ENCODE measurements at places on chromosomes 6 and 20. TPM values are rescaled to one million over a fixed set of nuclear protein-coding genes. Genes with fewer than 3 reads are reported as not detected.

IL17A gene
- 0.22 TPM for total RNA-seq

GUCA1A gene
- 0.21 TPM for total RNA-seq

HSPA1L gene
- total RNA-seq: 2.9 TPM

C20orf144 gene
- total RNA-seq: 0.23 TPM

SEMG1 gene
- total RNA-seq: not detected

GRM1 gene
- not detected for total RNA-seq

NRN1 gene
- 3.3 TPM for total RNA-seq

RPL7L1 gene
- 116 TPM for total RNA-seq

DNA sequence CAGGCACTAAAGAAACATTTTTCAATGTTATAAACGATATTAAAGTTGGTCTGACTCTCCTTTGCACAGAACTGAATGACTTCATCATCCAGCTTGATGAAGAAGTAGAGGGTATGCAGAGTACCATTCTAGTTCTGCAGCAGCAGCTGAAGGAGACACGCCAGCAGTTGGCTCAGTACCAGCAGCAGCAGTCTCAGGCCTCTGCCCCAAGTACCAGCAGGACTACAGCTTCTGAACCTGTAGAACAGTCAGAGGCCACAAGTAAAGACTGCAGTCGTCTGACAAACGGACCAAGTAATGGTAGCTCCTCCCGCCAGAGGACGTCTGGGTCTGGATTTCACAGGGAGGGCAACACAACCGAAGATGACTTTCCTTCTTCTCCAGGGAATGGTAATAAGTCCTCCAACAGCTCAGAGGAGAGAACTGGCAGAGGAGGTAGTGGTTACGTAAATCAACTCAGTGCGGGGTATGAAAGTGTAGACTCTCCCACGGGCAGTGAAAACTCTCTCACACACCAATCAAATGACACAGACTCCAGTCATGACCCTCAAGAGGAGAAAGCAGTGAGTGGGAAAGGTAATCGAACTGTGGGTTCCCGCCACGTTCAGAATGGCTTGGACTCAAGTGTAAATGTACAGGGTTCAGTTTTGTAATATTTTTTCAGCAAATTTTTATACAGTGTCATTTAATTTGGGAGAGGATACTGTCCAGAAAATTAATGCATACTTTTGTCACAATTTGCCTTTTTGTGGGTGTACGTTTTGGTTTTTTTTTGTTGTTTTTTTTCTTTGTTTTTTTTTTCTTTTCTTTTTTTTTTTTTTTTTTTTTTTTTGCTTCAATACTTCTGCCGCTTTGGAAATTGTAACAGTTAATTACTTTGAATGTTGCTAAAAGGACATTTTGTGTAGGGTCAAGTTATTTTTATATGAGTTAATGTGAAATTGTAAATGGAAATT lies 6.6 kb upstream of the ACAT2 start:
- peaks cover 38% of the 10 kb centered on the region for H3K36me3 ChIP-seq
- DNase-seq: no peak
- H3K4me3 ChIP-seq: no peak overlapping the region
- no peaks in the 10 kb centered on the region for H3K27me3 ChIP-seq
- peaks cover 33% of the 10 kb centered on the region for H3K4me1 ChIP-seq

- H3K27ac ChIP-seq: no peak overlapping the region
- H3K36me3 ChIP-seq: no peaks in the 10 kb centered on the region
- no peak for DNase-seq
- H3K4me3 ChIP-seq: no peak overlapping the region
Observed at GRCh38 chr6:168937054-168937453, 316.6 kb downstream of the THBS2 start.

- H3K4me1 ChIP-seq: no peaks in the 10 kb centered on the region
- peaks cover 8% of the 10 kb centered on the region for H3K36me3 ChIP-seq
- H3K4me3 ChIP-seq: no peak overlapping the region
- no peak for DNase-seq
- H3K27me3 ChIP-seq: peaks cover 12% of the 10 kb centered on the region
Observed at GRCh38 chr6:169022079-169022478, 231.6 kb downstream of the THBS2 start.

- no peaks in the 10 kb centered on the region for H3K4me1 ChIP-seq
- H3K27ac ChIP-seq: no peak overlapping the region
- no peak overlapping the region for H3K4me3 ChIP-seq
- H3K36me3 ChIP-seq: no peaks in the 10 kb centered on the region
Observed at GRCh38 chr20:11266571-11266970, 592.8 kb upstream of the JAG1 start.

DNA sequence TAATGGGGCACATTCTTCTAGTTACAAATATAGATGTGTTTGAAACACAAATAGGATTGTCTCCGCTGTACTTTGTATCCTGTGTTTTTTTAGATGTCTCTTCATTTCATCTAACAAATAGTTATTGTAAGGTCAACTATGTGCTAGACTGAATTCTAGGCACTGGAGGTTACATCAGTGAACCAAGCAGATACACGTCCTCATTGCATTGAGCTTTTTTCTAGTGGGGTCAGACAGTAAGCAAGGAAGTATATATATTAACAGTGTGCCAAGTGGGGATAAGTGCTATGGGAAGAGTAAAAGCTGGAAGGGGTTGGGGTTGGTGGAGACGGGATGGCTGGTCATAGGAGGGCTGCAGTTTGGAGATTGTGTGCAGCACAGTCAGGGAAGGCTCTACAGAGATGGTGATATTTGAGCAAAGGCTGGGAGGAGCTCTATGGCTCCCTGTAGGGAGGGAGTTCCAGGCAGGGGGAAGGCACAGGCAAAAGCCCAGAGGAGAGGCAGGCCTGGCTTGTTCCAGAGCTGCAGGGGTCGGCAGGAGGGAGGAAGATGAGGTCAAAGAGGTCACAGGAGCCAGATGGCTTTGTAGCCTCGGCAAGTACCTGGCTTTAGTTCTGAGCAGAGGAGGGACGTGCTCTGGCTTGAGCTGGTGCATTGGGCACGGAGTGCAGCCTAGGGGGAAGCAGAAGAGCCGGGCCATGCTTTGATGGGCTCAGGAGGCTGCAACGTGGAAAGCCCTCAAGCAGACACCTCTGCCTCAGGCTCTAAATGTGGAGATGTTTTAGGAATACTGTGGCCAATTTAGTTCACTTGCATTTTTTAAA lies 152.3 kb downstream of the ZDHHC14 start:
- peaks cover 35% of the 10 kb centered on the region for H3K4me1 ChIP-seq
- no peaks in the 10 kb centered on the region for H3K36me3 ChIP-seq
- no peak for DNase-seq
- peaks cover 13% of the 10 kb centered on the region for H3K27me3 ChIP-seq
- H3K27ac ChIP-seq: no peak overlapping the region

DNA sequence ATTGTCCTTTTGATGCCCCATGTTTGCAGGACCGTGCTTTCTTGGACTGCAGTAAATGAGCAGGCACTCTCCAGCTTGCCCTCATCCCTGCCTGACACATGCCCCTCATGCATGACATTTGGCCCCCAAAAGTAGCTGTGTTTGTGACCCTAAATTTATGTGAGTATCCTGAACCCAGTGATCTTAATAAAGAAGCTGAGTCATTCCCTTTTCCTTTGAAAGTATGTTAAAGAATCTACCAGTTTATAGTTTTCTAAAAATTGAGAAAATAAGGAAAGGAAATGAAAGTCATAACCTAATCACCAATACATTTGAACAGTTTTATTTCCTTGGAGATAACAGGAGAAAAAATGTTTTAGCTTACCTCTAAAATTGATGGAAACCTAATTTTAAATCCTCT lies 3.4 kb upstream of the SLC22A23 start:
- peaks cover 26% of the 10 kb centered on the region for H3K27me3 ChIP-seq
- no peak overlapping the region for H3K27ac ChIP-seq
- H3K4me3 ChIP-seq: no peak overlapping the region
- DNase-seq: no peak
- no peaks in the 10 kb centered on the region for H3K36me3 ChIP-seq
- H3K4me1 ChIP-seq: peaks cover 9% of the 10 kb centered on the region

- H3K4me3 ChIP-seq: peak overlapping the region; percentile 54
- peaks cover 1% of the 10 kb centered on the region for H3K36me3 ChIP-seq
Observed at GRCh38 chr6:150169609-150170008, 26.8 kb downstream of the PPP1R14C start.

DNA sequence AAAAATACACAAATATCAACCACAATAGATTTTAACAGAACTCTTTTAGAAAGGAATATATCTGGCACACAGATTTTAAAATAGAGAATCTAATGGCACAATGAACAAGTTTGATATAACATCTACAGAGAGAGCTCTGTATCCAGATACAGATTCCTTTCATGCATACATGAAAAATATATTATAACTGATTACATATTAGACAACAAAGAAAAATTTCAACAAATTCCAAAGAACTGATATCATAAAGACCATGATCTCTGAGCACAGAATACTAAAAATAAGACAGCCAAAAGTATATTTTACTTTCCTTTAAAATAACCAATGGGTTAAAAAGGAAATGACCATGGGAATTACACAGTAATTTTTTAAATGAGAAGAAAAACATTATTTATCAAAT lies 74.1 kb upstream of the MAP7 start:
- no peak overlapping the region for H3K27ac ChIP-seq
- H3K4me1 ChIP-seq: no peaks in the 10 kb centered on the region
- H3K36me3 ChIP-seq: peaks cover 5% of the 10 kb centered on the region

- no peaks in the 10 kb centered on the region for H3K36me3 ChIP-seq
- no peak for DNase-seq
- no peak overlapping the region for H3K27ac ChIP-seq
- H3K27me3 ChIP-seq: no peaks in the 10 kb centered on the region
- H3K4me1 ChIP-seq: no peaks in the 10 kb centered on the region
Observed at GRCh38 chr6:39696986-39697788, 28.0 kb downstream of the KIF6 start.

DNA sequence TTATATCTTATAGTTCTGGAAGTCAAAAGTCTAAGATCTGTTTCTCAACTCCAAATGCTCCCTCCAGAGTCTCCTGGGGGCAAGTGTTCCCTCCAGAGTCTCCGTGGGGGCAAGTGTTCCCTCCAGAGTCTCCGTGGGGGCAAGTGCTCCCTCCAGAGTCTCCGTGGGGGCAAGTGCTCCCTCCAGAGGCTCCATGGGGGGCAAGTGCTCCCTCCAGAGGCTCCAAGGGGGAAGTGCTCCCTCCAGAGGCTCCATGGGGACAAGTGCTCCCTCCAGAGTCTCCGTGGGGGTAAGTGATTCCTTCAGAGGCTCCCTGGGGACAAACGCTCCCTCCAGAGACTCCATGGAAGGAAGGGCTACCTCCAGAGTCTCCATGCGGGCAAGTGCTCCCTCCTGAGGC lies 34.0 kb upstream of the THBS2 start:
- H3K36me3 ChIP-seq: no peaks in the 10 kb centered on the region
- no peaks in the 10 kb centered on the region for H3K4me1 ChIP-seq
- no peak for DNase-seq
- H3K27me3 ChIP-seq: no peaks in the 10 kb centered on the region
- no peak overlapping the region for H3K4me3 ChIP-seq

GRCh38 chr6:82836022-82836575 lies 229.5 kb downstream of the UBE3D start:
- H3K4me1 ChIP-seq: no peaks in the 10 kb centered on the region
- H3K27me3 ChIP-seq: no peaks in the 10 kb centered on the region
- no peak for DNase-seq
- no peaks in the 10 kb centered on the region for H3K36me3 ChIP-seq
